ENCODE measurements at places on chromosomes 3 and 15.

GRCh38 chr15:40731034-40731433 is 24.0 kb downstream of the RMDN3 start:
- no peak for DNase-seq

GRCh38 chr15:67992834-67993233 is 61.3 kb upstream of the PIAS1 start:
- DNase-seq, result no peak

DNA sequence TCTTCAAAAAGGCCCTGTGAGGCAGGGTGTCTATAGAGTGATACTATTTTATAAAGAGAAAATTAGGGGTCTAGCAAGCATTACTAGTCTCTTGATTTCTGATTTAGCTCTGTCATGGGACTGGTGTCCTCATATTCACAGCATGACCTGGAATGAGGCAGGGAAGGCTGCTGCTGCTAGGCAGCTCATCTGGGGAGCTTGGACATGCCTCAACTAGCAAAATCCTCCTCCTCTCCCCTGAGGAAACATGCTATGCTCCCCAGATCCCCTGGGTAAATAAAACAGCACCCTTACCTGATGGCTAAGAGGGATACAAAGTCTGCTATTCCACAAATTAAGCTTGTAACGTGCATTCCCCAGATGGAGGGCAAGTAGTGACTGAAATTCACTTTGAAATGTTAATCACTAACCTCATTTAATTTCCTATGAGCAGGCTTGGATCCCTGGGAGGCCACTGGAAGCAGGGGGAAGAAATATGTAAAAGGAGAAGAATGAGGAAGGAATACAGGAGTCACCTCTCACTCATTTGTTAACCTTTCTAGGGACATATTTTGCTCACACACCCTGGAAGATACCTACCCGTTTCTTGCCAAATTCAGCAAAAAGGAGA is 709.4 kb downstream of the SQOR start:
- DNase-seq, result no peak

DNA sequence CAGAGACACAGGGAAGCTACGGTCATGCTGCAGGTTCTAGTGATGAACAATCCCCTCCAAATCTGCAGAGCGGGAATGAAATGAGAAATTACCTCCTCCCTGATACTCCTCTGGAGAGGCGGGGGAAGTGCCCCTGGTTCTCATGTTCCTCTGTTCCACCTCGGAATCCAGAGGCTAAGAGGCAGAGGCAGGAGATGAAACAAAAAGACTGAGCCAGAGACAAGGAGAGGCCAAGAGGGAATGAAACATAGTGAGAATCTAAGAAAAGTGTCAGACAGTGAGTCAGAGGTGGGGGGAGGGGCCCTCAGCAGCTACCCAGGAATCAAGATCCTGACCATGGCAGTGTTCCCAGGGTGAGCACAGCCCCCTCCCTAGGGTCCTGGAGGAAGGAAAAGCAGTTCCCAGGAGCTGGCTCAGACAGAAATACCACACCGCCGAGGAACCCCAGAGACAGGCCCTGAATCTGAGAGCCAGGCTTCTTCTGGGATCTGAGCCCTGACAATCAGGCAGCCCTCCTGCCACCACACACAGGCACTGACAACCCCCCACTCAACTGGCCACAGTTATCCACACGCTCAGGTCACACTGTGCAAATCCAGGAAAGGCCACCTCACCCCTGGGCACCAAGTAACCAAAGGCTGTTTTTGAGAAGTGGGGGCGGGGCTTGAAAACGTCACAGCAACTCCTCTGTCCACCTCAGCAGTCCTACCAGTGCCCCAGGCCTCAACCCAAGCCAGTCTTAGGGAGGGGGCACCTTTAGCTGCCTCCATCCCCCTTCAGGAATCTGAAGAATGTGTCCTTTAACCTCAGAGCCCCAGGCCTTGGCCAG is 2.4 kb downstream of the CSRNP1 start:
- DNase-seq, result no peak

GRCh38 chr15:45064386-45064785 is 41.4 kb downstream of the SORD start:
- no peak for DNase-seq

DNA sequence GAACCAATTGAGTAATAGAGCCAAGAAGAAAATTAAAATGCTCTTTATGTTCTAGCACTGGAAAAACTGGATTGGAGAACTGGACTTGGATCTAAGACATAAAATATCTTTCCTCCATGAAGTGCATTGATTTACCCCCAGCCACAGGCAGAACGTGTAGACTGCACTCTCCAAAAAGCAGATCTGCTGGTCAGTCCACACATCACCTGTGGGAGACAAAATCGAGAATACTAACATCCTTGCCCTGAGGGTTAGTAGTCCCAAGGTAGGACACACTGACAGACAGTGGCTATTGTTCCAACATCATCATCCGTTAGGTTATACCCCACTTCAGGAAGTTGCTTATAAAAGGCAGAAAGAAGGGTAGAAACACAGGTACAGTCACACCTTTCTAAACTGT is 257.1 kb upstream of the STT3B start:
- DNase-seq, result no peak

DNA sequence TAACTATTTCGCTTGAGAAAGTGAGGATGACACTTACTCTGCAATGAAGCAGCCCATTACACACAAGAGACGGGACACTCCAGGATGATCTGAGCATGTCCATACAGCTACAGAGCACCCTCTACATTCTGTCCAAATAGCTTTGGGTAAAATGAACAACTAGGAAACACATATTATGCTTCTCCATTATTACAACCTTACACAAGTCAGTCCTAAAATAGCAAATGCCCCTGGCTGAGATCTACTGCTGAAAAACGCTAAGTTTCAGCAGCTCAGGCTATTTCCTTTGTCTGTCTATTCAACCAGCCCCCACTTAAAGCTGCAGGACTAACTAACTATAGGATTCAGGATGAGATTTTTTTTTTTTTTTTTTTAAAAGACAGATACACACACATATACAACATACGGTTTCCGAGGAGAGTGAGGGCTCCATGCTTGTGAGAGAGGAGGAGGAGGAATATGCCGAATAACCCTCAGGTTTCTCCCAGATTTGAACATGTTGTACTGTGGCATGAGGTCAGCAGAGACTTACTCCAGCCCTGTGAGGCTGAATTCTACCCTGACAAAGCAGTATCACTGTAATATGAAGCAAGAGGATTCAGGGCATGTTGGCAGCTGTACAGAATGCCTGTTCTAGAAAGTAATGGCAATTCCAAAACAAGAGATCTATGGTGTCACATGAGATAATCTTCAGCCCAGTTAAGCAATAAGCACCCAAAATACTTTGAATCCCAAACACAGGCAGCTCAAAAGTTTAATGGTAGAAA is 117.3 kb upstream of the PLXND1 start:
- DNase-seq, result no peak

- no peak for DNase-seq
Measured at GRCh38 chr15:94280301-94280700, 48.9 kb downstream of the MCTP2 start.

DNA sequence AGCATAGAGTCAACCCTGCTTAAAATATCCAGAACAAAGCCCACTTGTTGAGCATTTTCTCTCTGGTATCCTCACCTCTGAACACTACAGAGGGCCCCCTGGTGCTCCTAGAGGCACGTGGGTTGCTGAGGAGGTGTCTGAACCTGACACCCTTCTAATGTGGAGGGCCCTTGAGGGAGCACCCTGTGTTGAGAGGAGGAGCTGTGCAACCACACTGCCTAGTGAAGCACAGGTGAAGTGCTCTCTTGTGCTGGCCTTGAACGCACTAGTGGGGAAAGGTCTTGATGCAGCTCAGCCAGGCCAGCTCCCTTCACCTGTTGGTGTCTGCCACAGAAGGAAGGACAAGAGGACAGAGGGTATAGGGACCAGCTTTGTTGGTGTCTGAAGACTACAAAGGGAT is 51.9 kb downstream of the CCK start:
- DNase-seq, result no peak

GRCh38 chr15:98083203-98083910 is 122.9 kb downstream of the ARRDC4 start:
- no peak for DNase-seq

GRCh38 chr15:71115567-71116351 is 488 bp downstream of the THSD4 start:
- no peak for DNase-seq

GRCh38 chr15:82307714-82308081 is 41.6 kb downstream of the GOLGA6L10 start:
- DNase-seq, result no peak

DNA sequence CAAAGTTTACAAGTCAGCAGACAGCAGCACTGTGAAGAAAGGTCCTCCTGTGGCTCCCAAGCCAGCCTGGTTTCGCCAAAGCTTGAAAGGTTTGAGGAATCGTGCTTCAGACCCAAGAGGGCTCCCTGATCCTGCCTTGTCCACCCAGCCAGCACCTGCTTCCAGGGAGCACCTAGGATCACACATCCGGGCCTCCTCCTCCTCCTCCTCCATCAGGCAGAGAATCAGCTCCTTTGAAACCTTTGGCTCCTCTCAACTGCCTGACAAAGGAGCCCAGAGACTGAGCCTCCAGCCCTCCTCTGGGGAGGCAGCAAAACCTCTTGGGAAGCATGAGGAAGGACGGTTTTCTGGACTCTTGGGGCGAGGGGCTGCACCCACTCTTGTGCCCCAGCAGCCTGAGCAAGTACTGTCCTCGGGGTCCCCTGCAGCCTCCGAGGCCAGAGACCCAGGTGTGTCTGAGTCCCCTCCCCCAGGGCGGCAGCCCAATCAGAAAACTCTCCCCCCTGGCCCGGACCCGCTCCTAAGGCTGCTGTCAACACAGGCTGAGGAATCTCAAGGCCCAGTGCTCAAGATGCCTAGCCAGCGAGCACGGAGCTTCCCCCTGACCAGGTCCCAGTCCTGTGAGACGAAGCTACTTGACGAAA is 24.2 kb downstream of the STARD5 start:
- DNase-seq, result no peak

- DNase-seq, result no peak
Measured at GRCh38 chr3:197309528-197310361, 11.3 kb upstream of the DLG1 start.

- no peak for DNase-seq
Measured at GRCh38 chr3:98213276-98213675, 46.8 kb downstream of the OR5H15 start.

DNA sequence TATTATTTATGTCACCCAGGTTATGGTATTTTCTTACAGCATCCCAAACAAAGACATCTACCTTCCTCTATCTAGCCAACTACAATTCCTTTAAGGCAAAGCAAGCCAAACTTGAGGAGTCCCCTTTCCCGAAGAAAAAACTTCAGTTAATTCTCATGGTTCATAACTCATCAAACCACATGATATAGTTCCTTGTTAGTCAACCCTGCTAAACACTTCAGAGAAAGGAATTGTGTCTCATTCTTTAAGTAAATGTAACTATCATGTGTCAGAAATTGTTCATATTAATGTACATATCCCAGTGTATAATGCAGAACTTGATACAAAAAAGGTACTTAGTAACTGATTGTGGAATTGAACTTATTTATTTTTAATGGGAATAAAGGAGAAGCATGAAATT is 44.4 kb downstream of the ST3GAL6 start:
- no peak for DNase-seq

- DNase-seq, result no peak
Measured at GRCh38 chr15:29613951-29614382, 208.3 kb downstream of the TJP1 start.

DNA sequence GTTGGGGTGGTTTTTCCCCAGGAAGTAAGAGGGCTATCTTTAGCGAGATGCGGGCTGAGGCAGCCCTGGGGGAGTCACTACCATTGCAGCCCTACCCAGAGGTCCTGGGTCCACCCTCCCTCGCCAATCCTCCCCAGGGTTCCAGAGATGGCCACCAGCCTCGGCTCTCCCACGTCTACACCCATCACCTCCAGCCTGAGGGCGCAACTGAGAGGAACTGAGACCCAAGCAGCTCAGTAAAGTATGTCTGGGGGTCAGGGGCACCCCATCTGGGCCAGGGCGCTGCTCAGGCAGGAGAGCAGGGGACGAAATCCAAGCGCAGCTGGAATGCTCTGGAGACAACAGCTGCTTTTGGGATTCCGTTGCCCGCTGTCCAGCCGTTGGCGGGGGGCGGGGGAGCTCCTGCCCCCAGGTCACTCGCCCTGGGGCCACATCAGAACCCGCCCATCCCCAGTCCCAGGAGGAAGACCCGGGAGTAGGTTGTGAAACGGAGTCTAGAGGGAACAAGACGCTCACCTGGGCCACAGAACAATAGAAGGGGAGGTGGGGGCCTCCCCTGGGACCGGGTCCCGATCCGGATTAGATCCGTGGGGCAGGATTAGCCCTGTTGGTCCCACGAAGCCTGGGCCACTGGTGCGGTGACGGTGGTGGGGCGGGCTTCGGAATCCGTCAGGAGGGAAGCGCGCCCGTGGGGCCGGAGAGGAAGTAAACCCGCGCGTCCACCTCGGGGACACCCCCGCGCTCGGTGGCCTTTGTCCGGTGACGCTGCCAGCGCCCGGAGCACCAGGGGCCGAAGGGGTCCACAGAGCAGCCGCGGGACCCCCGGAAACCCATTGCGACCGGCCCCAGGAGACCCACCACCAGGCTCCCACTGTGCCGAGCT is 1.4 kb upstream of the NDUFAF3 start:
- DNase-seq, result no peak

DNA sequence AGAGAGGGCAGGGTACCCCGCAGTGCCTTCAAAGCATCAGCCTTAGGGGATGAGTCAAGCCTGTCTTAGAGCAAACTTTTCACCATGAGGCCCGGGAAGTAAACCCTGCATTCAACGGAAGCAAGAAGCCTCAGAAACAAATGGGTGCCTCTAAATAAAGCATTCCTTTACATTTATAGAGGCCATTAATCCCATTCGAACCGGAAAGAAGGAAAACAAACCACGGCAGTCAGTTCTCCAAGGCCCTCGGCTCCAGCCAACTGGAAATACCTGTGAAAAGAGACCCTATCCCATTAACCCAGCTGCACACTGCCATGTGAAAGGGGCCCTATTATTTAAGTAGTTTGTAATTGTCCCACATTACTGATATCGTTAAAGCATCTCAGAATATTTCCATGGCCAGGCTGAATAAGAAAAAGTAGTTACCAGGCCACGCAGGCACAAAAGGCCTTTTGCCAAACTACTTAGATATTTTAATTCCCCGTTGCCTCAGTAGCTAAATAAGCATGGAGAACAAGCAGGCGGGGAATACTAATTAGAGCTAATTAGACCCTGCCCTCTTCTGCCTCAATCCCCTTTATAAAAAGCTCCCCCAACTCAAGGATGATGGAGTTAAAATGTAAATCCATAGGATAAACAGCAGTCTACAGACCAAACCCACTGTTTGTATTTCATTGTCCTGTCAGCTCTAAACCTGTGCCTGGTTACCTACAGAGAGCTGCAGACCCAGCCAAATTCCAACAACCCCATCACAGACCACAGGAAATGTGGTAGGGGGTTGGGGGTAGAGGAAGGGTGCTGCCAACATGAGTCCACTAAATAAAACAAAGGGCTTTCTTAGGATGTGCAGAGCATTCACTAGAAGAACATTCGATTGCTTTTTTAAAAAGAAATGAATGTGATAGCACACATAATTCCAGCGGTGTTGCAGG is 4.1 kb downstream of the ITGB5 start:
- DNase-seq, result no peak

GRCh38 chr3:66989860-66990696 is 8.0 kb upstream of the KBTBD8 start:
- no peak for DNase-seq
